ENCODE measurements at places on chromosomes 7 and 10.

- DNase-seq: no peak
These were observed 19.5 kb upstream of the PNLIP start for GRCh38 chr10:116526219-116526618.

GRCh38 chr10:13970236-13970956 lies 360.3 kb downstream of the FRMD4A start:
- no peak for DNase-seq

DNA sequence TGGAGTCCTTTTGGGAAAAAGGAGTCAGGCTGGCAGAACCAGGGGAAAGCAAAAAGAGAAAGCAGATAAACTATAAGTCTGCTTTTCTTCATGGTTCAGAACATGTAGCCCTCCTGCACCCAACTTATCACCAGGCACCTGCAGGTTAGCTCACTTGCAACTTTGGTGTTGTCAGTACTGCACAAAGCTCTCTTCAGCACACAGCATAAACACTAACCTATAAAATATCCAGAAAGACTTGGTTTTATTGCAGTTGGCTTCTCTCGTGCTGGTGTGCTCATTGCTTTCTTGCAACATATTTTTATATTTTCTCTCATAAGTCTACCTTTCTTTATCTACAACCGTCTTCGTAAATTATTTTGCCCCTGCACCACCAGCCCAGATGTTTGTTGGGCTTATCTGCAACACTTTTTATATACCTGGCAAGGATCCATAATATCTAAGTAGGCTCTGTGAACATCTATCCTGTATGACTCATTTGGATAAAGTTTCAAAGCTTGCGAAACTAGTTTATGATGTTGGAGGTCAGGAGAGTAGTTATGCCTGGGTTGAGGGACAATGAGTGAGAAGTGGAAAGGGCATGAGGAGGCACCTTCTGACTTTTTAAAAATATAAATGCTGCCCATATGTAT lies 164.6 kb downstream of the ANKRD30A start:
- no peak for DNase-seq

DNA sequence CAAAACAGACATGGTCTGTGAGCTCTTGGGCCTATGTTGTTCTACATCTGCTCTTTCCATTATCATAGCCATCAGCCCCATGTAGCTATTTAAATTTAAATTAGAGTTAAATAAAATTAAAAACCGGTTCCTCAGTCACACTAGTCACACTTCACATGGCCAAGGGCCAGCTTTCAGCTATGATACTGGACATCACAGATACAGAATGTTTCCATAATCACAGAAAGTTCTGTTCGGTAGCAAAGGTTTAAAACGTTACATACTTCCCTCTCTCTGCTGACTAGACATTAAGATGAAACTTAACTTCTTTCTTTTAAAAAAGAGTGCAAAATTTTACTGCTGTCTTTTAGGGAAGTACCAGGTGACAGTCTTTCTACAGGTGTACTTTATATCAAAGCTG lies 43.0 kb downstream of the SRPK2 start:
- no peak for DNase-seq

GRCh38 chr7:149569726-149570422 lies 72.3 kb upstream of the ZNF746 start:
- no peak for DNase-seq

GRCh38 chr10:133275684-133276092 lies 980 bp downstream of the ADAM8 start:
- peak; percentile 72 for DNase-seq

DNA sequence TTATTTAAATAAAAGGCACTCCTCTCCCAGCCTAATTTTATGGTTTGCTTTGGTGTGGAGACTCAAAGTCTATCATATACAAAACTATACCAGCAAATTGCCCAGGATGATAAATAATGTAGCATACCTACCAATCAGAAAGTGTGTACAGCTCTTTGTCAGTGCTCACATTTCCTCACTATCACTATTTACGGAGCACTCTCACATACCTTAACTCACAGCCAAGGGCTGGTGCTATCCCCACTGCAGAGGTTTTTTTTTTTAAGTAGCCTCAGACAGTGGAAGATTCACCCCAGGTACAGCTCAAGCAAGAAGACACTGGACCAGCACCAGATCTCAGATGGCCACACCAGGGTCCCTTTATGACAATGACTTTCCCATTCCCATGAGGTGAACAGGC lies 2.5 kb downstream of the PDLIM1 start:
- DNase-seq: no peak

Data from GM13976 (cell line).